Left renal pelvis (tissue), 4 donors: ENCODE measurements at places on chromosomes 7 and 10. TPM values are rescaled to one million over a fixed set of nuclear protein-coding genes. Genes with fewer than 3 reads are reported as not detected.

Gene BEND7
- polyA plus RNA-seq = 39.5 TPM

Gene ACSM6
- polyA plus RNA-seq = 0.16 TPM

GRCh38 chr7:96304573-96304972 lies 17.3 kb downstream of the SLC25A13 start:
- no peak for DNase-seq

DNA sequence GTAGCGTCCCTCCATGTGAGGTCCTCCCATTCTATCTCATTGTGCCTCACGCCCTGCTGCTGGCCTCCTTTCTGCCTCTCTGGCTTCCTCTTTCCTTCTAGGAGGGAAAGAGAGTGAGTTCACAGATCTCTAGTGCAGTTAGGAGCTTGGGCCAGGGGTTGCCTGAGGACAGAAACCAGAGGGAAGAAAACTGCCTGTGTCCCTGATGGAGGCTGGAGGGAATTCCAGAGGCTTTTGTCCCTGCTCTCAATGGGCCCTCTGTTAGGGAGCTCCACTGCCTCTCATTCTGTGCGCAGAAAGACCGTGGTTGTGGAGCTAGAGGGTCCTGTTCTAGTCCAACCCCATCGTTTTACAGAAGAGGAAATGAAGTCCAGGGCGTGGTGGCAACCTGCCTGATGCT lies 4.6 kb downstream of the MARVELD1 start:
- no peak for DNase-seq

GRCh38 chr10:69426376-69426727 lies 9.6 kb upstream of the TACR2 start:
- DNase-seq = no peak

DNA sequence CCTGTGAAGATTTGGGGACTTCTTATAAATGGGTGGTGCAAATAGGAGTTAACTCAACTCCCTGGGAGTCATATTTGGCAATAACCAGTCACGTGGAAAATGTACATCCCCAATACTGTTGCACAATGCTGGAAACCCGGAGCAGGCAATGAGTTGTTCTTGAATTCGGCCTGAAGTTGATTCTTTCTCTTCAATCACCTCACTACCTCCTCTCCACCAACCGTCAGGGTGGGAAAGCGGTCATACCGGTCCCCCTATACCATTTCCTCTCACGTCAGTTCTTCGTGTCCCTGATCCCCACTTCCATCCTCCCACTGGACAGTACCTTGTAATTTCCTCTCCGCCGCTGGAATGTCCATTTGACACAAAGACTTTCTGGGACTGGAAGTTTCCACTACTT lies 2.8 kb downstream of the GIMAP5 start:
- DNase-seq = no peak

Gene ERVW-1
- polyA plus RNA-seq = 0.44 TPM

Gene OR2A1
- polyA plus RNA-seq = 1.5 TPM

Gene ARMC3
- 12.9 TPM for polyA plus RNA-seq

Gene SMKR1
- polyA plus RNA-seq = 2.7 TPM
